ENCODE measurements at places on chromosomes 5 and 9. TPM values are rescaled to one million over a fixed set of nuclear protein-coding genes. Genes with fewer than 3 reads are reported as not detected.

DNA sequence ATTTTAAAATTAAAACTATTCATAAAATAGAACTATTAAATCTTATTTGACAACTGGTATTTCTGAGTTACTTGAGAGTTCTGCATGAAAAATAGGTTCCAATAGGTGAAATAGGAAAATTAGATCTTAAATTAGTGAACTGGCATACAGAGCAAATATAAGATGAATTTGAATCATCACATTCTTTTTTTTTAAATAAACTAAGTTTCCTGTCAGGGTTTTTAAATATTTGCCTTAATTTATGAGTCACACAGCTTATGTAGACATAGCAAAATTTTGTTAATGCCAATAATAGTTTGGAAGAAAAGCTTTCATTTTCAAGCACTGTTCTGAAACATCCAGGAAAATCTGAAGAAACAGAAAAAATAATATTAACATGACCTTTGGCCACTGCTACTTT, 311.7 kb upstream of the HAPLN1 start:
- no peaks in the 10 kb centered on the region for H3K4me1 ChIP-seq
- no peak overlapping the region for H3K4me3 ChIP-seq
- H3K36me3 ChIP-seq, result no peaks in the 10 kb centered on the region

Gene SPATA31C1
- not detected for total RNA-seq

Gene CAAP1
- total RNA-seq, result 14.4 TPM

DNA sequence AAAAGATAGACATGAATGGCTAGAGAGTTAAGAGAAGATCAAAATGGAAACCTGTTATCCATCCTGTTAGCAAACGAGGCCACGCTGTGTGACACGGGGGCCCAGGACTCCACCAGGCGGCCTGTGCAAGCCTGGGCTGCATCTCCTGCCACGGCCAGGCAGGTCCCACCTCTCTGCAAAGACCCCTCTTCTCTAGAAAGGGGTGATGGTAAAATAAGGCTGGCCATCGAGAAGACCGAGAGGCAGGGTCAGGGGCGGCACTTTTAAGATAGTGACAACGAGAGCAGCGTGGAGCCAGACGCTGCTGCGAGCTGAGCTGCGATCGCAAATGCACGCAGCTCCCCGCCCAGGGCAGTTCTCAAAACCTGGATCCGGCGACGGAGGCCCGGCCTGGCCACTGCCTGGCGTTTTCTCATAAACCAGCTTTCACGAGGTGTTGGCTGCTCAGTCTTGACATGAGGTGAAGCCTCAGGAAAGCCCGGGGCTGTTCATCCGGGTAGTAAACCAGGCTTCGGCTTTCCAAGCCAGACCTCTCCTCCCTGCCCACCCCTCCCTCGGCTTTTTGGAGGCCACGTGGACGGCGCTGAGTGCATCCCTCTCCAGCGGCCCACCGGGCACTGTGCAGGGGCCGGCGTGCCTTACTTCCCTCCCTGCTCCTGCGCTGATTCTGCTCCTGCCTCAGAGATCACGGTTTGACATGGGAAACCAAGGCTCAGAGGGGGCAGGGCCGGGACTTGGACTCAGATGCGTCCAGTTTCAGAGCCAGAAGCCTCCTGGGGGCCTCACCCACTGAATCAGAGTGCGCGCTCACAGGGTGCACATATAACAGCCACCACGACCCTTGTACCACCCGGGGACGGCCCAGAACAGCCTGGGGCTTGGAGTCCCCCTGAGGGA, 151.6 kb upstream of the PHYKPL start:
- H3K4me3 ChIP-seq, result no peak overlapping the region
- no peak overlapping the region for H3K27ac ChIP-seq
- no peak for DNase-seq
- H3K4me1 ChIP-seq, result no peaks in the 10 kb centered on the region
- H3K36me3 ChIP-seq, result no peaks in the 10 kb centered on the region

Gene SPINK7
- not detected for total RNA-seq

Gene PCDHA1
- under 0.01 TPM for total RNA-seq

GRCh38 chr9:79984429-79985067, 412.8 kb downstream of the TLE4 start:
- H3K27me3 ChIP-seq, result no peaks in the 10 kb centered on the region
- H3K4me3 ChIP-seq, result no peak overlapping the region
- H3K36me3 ChIP-seq, result no peaks in the 10 kb centered on the region
- DNase-seq, result no peak
- no peak overlapping the region for H3K27ac ChIP-seq

GRCh38 chr9:131546336-131547084, 1.2 kb downstream of the PRRT1B start:
- no peak overlapping the region for H3K27ac ChIP-seq
- H3K4me1 ChIP-seq, result no peaks in the 10 kb centered on the region
- peak overlapping the region; percentile 43 for H3K4me3 ChIP-seq
- DNase-seq, result peak; percentile 18

Gene RLN2
- total RNA-seq, result not detected

Gene PCDH1
- total RNA-seq, result 2.3 TPM

DNA sequence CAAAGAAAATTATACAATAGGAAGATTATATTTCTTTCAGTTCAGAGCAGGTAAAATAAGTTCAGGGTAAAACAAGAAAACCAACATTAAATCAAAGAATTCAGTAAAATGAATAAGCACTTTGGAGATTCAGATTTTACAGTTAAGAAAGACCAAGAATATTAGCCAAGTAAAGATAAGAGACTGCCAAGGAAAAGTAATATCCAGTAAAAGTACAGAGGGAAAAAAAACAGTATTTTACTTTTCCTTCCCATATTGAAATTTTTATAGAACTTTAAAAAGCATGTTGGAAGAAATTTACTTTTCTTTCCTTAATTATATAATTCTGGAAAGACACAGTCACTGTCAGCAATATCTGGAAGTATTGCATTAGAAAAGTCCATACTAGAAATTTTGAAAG, 393.4 kb downstream of the NFIB start:
- H3K27me3 ChIP-seq, result no peaks in the 10 kb centered on the region
- DNase-seq, result no peak
- no peaks in the 10 kb centered on the region for H3K36me3 ChIP-seq
